ENCODE measurements at places on chromosomes 2 and 18.

- no peak for DNase-seq
Measured at GRCh38 chr2:122525336-122525735, 769.9 kb downstream of the TSN start.

DNA sequence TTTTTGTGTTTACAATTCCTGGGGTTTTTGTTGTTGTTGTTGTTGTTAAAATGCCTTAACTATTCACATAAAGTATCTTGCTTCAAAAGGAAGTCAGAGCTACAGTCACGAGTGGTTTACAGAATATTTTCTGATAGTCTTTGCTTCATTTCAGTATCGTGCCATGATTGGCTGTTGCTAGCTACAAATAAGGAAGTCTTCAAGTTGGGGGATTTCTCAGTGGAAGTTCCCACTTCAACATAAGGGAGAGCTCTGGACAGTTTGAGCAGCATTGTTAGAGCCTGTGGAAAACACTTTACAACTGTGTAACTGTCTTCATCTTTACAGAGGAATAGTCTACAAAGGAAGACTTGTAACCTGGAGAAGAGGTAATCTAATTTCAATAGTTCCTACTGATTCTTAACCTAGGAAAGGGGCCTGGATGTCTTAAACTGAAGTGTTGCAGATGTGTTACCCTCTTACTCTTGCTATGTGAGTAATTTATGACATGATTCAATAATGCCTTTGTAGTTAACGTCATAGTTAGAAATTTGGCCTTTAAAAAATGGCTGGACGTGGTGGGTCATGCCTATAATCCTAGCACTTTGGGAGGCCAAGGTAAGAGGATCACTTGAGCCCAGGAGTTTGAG is 23.4 kb upstream of the TANK start:
- no peak for DNase-seq

DNA sequence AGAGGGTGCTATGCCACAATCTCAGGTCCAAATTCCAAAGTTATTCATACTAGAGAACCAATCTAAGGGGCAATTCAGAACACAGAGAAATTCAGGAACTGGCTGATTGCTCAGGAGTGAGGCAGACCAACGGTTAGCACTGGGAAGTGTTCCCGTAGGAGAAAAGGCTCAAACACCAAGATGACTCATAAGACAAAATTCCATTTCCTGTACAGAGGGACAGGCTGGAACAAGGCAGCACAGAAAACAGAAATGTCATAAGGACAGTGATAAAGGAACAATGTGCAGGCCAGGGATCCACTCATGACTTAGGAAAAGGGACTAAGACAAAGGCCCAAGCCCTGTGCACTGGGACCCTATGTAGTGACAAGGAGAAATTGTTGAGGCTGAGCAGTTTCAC is 54.2 kb downstream of the PDE1A start:
- DNase-seq, result no peak

- no peak for DNase-seq
Measured at GRCh38 chr2:88448248-88448647, 4.2 kb downstream of the FOXI3 start.

DNA sequence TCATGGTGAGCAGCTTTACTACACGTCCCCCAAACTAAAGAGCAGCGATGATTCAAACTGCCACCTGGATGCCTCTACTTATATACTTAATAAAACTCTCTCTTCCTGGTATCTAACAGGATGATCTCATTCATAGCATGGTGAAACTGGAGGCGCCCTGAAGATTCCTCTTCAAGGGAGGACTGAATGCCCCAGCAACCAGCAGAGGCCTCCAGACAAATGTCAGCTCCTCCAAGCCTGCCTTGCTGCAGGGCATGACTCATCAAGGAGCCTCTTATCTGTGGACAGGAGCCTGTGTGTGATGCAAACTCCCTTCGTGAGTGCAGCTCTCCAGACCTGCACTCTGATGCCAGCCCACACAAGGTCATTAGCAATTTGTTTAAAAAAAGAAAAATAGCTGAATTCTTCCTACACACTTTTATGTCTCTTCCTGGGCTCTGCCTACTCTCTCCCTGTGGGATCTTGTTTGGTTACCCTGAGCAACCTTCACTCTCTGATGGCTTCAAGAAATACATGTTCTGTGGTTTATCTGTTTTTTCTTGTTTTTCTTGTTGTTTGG is 30.2 kb downstream of the LONRF2 start:
- DNase-seq, result no peak

GRCh38 chr2:217108575-217109027 is 248.7 kb upstream of the TNP1 start:
- no peak for DNase-seq

GRCh38 chr2:10847008-10847407 is 34.4 kb upstream of the PDIA6 start:
- DNase-seq, result no peak

DNA sequence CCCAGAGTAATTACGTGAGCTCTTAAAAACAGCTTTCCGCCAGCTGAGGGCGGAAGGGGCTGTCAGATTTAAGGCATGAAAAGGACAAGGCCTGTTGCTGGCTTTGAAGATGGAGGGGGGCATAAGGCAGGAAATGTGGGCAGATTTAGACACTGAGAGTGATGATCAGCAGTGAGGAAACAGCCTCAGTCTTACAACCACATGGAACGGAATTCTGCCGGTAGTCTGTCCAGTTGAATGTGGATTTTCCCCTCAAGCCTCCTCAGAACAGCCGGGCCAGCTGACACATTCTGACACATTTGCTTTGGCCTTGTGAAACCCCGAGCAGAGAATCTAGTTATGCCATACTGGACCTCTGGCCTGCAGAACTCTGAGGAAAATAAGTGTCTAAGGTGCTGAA is 16.6 kb downstream of the POLE4 start:
- DNase-seq, result no peak

DNA sequence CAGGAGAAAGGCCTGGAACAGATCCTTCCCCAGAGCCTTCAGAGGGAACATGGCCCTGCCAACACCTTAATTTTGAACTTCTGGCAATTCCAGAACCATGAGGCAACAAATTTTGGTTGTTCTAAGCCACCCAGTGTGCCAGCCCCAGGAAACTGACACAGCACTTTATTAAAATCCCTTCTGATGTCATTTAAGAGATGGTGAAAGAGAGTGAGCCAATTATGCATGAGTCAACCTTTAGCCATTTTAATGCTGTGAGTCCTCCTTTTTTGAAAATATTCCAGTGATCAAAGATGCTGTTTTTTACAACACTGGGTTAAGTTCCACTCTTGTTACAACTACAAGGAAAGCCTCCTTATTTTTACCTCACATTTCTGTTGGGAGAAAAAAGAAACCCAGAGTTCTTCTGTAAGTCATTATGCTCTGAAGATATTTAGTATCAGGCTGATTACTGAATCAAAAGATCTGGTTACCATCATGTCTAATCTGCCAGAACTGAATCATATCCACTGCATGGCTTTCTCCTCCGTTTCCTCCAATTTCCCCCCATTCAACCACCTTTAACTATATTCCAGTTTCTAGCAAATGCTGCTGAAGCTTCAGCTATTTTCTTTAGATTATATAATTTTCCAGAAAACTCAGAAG is 235.4 kb downstream of the TXNL1 start:
- no peak for DNase-seq

DNA sequence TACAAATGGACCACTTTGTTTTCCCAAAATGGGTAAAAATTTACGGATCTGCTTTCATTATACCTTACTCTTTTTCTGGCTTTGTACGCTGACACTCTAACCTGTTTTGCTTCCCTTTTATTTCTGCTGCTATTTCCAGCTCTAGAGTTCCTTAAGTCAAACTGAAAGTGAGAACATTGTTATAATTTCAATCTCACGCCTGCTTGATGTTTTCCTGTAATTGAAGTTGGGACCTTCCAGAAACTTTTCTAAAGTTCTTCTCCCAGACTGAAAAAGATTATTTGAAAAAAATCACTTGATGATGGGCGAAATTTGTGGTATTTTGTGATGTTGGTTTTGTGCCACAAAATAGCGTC is 1.8 kb downstream of the GLS start:
- no peak for DNase-seq

DNA sequence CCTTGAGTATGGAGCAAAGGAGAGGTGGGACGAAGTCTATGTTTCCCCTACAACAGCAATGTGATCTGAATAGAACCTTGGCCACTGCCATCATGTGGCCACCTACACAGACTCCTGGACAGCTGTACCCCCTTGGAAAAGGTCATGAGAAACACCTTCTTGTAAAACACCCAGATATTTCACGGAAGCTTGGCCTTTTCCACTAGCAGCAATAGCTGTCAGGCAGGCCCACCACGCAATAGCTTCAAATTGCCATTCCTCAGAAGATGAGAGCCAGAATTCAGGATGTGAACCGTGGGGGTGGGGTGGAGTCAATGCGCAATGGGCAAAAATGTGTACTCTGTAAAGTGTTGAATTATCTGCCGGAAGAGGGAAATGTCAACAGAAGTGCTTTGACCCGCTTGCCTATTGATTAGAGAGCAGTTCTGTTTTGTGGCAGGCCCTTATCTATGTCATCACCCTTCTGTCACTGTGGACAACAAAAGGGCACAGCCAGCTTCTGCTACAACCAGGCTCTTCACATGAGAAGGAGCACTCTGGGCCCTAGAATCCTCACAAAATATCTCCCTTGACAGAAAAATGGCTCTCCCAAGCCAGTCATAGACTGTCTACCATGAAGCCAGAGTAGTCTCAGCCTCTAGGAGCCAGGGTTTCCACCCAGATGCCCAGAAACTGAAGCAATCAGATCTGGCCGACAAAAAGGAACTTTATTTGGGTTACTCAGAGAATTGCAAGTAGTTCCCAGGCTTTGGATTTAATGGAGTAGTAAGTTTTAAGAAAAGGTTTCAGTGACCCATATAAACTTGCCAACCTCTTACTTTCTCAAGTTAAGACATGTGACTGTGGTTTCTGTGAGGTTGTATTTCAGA is 9.5 kb downstream of the INPP1 start:
- DNase-seq, result no peak

- DNase-seq, result no peak
Measured at GRCh38 chr2:204335451-204336058, 209.7 kb upstream of the PARD3B start.

- DNase-seq, result no peak
Measured at GRCh38 chr2:187354661-187355060, 93.4 kb downstream of the CALCRL start.

- peak; percentile 52 for DNase-seq
Measured at GRCh38 chr2:20427931-20428526, 18.8 kb upstream of the RHOB start.

DNA sequence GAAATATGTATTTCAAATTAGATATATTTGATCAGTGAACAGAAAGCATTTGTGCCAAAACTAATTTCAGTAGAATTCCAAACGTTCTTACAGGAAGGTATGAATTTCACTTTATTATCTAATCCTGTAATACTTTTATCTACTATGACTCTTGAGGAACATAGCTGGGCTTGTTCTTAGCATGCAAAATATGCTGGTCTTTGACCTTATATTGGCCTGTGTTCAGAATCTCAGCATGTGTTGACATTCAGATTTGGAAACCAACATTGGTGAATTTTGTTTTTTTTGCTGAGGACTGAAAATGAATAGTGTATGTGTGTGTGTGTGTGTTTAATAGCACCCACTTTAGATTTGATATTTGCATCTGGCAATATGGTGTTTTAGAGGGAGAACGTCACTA is 112.2 kb downstream of the MEIS1 start:
- no peak for DNase-seq

GRCh38 chr2:115290478-115290877 is 848.0 kb downstream of the DPP10 start:
- DNase-seq, result no peak

GRCh38 chr2:157830696-157831570 is 45.2 kb downstream of the ACVR1 start:
- DNase-seq, result no peak

- no peak for DNase-seq
Measured at GRCh38 chr18:12059334-12060181, 34.1 kb upstream of the ANKRD62 start.

DNA sequence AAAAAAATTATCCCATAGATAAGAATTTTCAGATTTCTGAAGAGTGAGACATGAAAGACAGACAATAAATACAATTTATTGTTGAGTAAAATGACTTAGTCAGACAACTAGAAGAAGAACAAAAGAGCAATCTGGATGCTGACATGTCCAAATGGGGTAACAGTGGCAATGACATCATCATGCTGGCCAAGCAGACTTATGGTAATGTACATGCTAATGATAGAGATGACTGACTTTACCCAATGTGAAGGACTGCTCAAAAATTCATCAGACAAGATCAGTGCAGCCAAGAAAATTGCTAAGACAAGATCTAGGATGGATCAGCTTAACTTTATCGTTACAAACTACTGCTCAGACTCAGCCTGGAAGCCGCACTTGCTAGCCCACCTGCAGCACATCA is 70.5 kb upstream of the SRD5A2 start:
- no peak for DNase-seq

- no peak for DNase-seq
Measured at GRCh38 chr2:234710587-234710986, 213.7 kb upstream of the ARL4C start.

- no peak for DNase-seq
Measured at GRCh38 chr18:47748093-47748796, 182.2 kb downstream of the SMAD2 start.

GRCh38 chr18:63146828-63147409 is 172.7 kb downstream of the BCL2 start:
- DNase-seq, result no peak

- DNase-seq, result no peak
Measured at GRCh38 chr2:117921520-117921919, 92.3 kb downstream of the CCDC93 start.

DNA sequence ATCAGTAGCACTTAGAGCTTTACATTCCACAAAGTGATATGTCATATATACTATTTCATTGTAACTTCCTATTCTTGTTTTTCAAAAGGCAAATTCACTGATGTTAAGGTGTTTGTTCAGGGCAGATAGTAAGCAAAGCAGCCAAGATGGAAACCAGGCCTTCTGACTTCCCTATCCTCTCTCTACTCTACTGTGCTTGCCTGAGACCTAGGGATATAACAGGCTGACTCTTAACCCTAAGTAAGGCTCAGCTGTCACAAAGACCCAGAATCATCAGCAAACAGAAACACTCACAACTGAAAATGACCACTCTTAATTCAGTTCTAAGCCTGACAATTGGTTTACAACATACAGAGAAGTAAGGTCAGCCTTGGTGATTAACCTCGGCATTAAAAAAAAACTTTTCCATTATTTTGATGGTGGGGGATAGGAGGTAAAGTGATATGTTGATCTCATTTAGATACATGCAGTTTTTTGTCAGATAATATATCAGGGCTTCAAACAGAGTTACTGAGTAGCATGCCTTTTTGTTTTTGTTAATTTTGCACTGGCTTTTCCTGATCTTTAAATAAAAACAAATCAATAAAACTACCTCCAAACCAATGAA is 95.4 kb upstream of the CHRNA1 start:
- no peak for DNase-seq

DNA sequence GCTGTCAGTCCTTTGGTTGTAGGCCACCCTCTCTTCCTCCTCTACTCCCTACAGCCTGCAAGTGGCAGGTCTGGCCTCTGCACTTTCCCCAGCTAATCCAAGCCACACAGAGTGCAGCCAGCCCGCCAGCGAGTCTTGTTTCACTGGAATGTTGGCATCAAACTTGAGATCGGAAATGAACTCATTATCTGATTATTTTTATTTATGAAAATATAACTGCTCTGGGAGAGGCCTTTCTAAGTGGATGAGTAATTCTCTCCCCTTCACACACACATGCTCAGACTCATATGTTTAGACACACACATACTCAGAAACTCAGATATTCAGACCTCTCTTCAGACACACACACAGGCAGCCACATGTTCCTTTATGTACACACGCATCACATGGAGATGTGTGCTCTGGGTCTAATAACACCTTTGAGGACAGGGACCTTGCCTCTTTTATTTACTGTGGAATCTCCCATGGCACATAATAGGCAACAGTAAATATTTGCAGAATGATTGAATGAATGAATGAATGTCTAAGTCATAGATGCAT is 151.3 kb downstream of the ZFP36L2 start:
- peak; percentile 93 for DNase-seq
